ENCODE measurements at places on chromosomes 3 and 15.

GRCh38 chr3:98360681-98361080 lies 7.0 kb downstream of the OR5K4 start:
- DNase-seq: no peak

GRCh38 chr3:175146258-175146657 lies 287.1 kb downstream of the NAALADL2 start:
- DNase-seq: no peak

DNA sequence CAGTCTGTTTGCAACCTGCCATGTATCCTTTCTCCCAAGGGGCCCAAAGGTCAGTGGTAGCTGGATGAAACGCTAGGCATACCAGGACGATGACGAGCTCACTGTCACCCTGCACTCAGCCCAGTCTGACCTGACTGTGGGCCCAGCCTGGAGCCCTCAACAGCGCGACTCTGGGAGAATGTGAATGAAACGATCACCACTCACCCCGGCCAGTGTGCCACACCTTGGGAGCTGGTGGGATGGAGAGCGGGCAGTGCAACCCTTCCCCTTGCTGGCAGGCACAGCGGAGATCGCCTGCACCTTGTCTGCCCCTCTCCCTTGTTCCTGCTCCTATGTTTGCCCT lies 27.2 kb downstream of the SRPRB start:
- no peak for DNase-seq

DNA sequence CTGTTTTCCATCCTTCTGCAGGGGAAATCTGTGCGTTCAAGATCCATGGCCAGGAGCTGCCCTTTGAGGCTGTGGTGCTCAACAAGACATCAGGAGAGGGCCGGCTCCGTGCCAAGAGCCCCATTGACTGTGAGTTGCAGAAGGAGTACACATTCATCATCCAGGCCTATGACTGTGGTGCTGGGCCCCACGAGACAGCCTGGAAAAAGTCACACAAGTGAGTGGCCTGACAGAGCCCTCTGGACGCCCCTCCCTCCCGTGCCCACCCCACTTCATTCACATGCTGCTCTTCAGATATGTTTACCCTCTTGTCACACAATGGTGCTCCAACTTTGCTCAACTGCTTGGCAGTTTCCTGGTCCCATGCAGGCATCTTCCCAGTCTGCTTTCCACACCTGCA lies 274.3 kb upstream of the TRIM42 start:
- no peak for DNase-seq

- peak; percentile 51 for DNase-seq
Measured at GRCh38 chr15:79168922-79169456, 78.4 kb upstream of the RASGRF1 start.

DNA sequence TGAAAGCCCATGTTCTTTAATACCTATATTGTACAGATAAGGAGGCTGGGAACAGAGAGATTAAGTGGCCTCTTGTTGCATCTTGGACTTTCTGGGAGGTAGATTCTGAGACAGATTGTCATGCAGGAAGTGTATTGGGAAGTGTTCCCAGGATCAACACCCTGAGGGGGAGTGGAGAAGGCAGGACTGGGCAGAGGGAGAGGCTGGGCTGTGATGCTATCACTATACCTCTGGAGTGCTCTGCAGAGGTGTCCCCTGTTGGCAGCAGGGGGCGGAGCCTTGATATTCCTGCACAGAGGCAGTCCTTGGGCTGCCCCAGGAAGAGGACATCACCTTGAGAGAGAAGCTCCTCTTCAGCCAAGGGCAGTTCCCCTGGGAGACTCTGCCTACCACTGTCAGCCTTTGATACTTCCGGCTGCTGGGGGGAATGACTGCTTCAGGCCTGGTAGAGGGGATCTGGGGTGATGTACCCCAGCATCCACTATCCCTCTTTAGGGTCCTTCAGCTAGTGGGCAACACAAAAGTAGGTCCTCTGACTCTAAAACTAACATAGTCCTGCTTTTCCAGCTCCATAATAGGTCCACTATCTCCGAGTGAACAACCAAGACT lies 97.4 kb upstream of the RNU6-1 start:
- DNase-seq: no peak

DNA sequence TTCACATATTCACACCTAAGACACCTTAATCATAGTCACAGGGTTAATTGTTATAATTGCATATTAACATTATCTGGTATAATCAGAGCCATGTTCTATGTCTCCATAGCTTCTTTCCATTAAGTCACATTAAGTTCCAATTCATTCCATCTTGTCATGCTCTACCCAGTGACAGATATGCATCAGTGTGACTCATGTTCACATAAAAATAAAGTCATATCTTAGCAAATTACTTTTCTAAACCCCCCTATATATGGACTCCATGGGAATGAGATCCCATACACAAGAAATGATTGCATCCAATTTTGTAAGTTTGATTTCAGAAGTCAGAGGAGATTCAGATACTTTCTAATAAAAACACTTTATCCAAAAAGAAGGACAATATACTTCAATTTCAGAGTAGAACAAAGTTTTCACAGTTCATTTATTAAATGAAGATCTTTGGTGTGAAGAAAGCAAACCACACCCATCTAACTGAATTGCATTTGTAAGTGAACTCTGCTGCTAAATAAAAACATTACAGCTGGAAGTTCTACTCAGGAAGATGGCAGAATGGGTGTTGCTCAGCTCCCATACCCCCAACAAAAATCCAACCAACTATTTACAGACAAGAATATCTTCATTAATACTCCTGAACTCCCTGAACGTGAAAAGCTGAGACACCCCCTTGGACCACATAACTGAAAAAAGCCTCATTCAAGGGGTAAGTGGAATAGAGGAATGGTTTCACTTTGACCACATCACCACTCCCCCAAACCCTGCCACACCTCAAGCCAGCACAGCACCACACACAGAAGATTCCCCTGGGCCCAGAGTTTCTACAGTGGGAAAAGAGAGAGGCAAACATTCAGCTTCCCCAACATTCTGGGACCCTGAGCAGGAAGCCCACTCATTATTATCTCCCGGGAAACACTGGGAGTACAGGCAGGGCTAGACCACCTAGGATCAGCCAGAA lies 27.6 kb downstream of the THBS1 start:
- no peak for DNase-seq

DNA sequence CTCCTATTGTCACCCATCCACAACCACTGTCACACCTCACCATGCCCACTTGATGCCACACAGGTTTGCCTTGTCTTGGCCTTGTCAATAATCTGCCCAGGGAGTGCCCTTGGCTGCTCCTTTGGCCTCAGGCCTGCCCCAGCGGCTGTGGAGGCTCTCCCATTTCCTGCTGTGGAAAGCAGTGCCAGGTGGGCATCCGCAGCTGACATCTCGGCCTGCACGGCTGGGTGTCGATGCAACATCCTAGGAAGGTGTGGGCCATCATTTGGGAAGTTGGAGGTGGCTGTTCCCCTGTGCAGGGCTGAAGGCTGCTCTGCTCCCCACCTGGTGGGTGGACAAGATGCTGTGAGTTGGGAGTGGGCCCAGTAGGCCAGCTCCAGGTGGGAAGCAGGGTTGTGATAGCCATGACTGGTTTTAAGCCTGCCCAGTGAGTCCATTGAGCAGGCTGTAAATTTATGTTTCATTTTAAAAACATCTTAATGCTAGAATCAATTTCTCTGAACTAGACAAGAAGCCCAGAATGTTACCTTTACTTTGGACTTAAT lies 12.5 kb downstream of the DNAH1 start:
- no peak for DNase-seq

- no peak for DNase-seq
Measured at GRCh38 chr3:31142139-31142538, 247.7 kb upstream of the GADL1 start.

DNA sequence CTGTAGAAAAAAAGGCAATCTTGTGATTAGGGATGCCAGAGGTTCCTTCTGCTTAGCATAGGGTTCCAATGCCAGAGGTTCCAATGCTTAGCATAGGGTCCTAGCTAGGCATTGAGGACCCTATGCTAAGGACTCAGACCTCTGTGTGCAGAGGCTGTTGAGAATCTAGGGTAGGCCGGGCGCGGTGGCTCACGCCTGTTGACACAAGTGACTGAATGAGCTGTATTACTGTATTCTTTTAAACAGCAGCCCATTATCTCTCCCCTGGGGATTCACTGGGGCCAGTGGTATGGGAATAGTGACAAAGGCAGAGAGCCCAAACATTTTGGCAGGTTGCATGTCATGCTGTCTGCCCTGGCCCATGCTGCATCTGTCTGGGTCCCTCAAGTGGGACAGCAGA lies 16.2 kb downstream of the PAK6 start:
- no peak for DNase-seq

GRCh38 chr3:58596834-58597518 lies 19.8 kb upstream of the FAM107A start:
- DNase-seq: no peak

- peak; percentile 59 for DNase-seq
Measured at GRCh38 chr3:45167011-45167911, 21.1 kb upstream of the CDCP1 start.

- no peak for DNase-seq
Measured at GRCh38 chr15:70618929-70619328, 144.4 kb downstream of the UACA start.

- no peak for DNase-seq
Measured at GRCh38 chr15:76986743-76987142, 8.2 kb upstream of the PSTPIP1 start.

GRCh38 chr15:52003710-52004109 lies 15.3 kb upstream of the MAPK6 start:
- DNase-seq: no peak

DNA sequence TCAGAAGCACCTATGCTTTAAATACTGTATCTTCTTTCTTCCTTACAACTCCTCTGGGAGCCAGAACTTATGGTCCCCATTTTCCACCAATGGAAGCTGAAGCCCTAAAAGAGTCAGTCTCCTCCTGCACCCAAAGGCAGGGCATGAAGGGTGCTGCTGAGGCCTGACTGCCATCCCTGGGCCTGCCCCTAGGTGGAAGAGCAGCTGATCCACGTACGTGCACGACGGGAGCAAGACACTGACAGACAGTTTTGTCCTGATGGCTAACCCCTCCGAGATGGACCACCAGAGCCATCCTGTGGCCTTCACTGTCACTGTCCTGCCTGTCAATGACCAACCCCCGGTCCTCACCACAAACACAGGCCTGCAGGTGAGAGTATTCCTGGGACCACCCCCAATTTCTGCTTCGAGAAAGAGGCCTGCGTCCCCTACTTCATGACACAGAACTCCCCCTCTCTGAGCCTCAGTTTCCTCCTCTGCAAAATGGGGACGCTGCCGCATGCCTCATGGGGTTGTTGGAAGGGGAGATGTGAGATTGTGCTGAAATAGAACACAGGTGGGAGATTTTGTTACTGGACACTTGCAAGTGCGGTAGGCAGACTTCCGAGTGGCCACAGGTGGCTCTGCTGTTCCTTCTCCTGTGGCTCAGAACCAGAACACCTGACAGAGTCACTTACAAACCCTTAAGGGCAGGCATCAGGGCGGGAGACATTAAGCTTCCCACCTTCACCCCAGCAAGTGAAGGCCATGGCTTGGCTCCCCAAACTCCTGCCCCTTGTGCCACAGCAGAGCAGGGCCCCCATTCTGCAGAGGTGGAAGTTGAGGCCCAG lies 175.4 kb downstream of the TBC1D2B start:
- no peak for DNase-seq

DNA sequence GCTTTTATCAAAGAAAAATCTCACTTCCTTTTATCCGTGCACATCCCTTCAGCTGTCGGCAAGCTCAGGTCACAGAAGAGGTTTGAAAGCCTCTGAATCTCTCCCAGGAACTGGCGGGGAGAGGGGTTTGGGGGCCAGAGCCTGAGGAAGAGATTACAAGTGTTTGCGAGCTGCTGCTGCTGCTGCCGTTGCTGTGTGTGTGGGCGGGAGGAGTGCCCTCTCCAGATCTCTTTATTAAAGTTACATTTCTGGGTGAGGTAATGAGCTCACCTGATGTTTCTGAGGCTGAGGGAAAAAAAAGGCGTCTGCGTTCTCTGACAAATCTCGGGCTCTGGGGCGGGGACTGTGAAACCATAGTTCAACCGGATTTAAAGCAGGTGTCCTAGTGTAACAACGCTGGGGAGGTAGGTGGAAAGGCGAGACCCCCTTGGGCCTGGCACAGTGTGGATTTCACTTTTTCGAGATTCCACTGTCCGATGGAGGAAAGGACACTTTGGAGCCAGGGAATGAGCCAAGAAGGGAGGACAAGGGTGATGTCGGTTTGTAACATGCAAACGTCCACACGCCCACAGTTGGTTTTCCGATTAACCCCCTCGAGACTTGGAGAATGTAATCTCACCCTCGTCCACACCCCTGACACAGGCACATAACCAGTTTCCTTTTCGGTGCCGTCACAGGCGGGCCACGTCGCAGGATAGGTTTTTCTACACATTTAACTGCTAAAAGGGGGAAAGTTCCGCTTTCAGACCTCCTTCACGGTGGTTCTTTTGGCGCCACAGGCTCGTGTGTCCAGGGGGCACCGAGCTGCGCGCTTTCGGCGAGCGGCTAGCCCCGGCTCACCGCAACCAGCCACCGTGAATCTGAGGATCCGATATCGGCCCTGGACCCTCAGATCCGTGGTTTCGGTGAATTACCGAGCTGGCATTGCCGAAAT lies 2.1 kb downstream of the ALCAM start:
- DNase-seq: peak; percentile 58

DNA sequence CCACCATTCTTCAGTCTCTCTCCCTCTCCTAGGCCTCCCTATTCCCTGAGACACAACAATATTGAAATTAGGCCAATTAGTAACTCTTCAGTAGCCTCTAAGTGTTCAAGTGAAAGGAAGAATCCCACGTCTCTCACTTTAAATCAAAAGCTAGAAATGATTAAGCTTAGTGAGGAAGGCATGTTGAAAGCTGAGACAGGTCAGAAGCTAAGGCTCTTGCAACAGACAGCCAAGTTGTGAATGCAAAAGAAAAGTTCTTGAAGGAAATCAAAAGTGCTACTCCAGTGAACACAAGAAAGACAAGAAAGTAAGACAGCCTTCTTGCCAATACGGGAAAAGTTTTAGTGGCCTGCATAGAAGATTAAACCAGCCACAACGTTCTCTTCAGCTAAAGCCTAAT lies 41.3 kb downstream of the PPM1L start:
- no peak for DNase-seq

DNA sequence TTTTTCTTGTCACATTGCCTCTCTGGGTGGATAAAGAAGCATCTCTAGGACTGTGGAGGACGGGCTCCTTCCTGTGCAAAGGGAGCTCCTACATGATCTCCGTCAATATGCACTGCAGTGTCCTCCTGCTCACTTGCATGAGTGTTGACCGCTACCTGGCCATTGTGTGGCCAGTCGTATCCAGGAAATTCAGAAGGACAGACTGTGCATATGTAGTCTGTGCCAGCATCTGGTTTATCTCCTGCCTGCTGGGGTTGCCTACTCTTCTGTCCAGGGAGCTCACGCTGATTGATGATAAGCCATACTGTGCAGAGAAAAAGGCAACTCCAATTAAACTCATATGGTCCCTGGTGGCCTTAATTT lies 478 bp downstream of the GPR15 start:
- DNase-seq: no peak

- no peak for DNase-seq
Measured at GRCh38 chr3:182118066-182118465, 406.3 kb downstream of the SOX2 start.

- no peak for DNase-seq
Measured at GRCh38 chr15:80155001-80155377, 2.2 kb downstream of the FAH start.

GRCh38 chr3:174614036-174614435 lies 245.1 kb upstream of the NAALADL2 start:
- peak; percentile 8 for DNase-seq

GRCh38 chr3:126348308-126348920 lies 8.8 kb downstream of the KLF15 start:
- DNase-seq: no peak
